ENCODE measurements at places on chromosomes 4 and X. TPM values are rescaled to one million over a fixed set of nuclear protein-coding genes. Genes with fewer than 3 reads are reported as not detected.

DNA sequence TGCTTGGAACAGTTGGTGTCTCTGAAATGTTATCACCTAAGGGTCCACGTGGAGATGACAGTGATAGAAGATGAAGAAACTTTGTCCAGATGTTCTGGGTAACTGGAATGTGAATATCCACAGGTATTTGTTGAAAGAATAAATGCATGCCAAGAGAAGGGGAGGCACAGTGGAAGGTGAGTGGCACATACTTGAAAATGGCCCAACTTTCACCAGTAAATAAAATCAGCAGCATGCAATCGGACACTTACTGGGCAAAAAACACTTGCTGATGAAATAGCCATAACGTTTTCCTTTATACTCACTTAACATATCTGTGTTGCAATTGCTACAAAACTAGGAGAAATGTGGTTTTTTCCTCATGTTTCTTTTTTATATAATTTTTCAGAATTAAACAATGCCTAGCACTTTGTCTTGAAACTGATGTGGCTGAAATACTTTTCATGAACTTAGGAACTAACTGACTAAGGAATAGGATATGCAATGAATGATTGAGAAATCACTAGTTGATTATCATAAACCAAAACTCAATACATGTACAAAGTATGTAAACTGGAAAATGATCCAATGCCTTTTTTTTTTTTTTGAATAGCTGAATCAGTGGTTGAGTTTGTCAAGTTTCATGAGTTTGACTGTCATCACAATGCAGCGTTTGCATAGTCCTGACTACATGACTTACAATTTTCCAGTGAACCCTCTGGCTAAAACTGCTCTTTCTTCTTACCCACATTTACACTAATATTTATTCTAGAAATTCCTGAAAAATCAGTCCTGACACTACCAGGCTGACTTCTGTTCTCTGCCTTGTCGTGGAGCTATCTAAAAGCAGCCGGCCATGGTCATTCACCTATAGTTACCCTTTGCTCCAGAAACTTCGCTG lies 127.4 kb downstream of the CPE start:
- H3K27me3 ChIP-seq: no peaks in the 10 kb centered on the region
- H3K4me1 ChIP-seq: peaks cover 15% of the 10 kb centered on the region
- no peaks in the 10 kb centered on the region for H3K36me3 ChIP-seq
- no peak overlapping the region for H3K27ac ChIP-seq

- H3K27ac ChIP-seq: no peak overlapping the region
- no peak for DNase-seq
These were observed 9.8 kb downstream of the NDNF start for GRCh38 chr4:121062521-121062920.

Gene NLGN4X
- total RNA-seq: not detected

Gene DAPP1
- total RNA-seq: 30.6 TPM

Measured in Calu3 (cell line).